ENCODE measurements at places on chromosomes 1 and 21.

DNA sequence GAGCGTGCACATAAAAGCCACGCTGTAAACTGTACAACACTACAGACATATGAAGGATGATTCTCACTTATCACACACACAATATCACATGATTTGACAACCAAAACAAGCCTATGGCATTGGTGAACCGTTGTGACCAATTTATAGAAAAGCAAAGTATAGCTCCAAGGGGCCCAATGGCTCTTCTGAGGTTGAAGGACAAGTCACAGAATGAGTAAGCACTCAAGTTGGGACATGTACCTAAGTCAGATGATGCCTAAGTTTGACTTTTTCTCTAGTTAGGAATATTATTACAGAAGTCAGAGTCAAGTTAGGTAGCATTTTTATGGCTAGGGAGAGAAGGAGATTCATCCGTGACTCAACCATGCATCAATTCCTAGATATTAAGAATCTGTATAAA, 45.7 kb downstream of the PLPP3 start:
- DNase-seq = no peak

DNA sequence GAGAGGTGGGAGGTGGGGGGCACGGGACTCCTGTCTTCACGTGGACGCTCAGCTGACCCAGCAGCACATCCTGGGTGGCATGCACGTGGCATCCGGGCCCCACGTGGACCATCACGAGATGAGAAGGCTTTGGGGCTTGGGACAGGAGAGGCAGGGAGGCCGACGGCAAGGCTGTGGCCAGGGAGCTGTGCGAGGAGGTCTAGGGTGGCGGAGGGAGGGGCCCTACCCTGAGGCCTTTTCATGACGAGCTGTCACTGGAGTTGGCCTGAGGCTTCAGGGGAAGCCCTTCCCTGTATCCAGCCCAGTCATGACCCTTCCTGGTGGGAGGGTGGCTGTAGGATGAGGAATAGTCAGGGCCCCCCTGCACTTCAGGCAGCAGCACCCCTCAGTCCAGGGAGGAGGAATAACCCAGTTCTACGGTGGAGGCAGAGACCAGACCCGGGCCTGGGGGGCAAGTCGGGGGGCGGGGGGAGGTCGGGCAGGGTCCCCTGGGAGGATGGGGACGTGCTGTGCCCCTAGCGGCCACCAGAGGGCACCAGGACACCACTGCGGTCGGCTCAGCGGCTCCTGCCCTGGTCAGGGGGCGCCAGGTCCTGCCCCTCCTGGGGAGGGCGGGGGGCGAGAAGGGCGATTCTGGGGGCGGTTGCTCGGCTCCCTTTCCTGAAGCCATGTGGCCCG, 2.0 kb upstream of the PERM1 start:
- no peak for DNase-seq

DNA sequence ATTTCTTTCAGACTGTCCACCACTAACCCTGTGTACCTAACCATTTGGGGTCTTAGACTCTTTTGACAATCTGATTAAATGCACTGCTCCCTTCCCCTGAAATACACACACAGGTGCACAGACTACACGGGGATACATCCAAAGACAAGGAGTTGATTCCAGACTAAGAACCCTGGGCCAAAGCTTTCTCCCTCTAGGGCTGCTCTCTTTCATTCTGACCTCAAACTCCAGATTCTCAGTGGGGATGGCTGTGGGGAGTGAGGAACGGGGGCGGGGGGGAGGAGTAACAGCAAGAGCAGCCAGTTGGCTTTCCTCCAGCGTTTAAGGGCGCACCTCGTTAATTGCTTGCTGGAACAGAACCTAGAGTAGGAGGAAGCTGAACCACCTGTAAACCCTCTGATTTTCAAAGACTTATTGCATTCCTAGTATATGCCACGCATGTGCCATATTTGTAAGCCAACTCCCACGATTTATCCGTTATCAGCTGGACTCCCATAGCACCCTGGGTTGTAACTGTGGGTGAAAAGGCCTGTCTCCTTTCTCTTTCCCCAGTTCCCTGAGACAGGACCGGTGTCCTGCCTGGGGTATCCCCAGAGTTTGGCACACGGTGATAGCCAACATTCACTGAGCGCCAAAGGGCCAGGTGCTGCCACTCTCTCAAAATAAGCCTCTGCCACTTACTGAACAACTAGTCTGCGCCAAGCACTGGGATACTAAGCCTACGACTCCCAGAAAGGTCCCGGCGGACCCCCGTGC, 920 bp downstream of the MTHFR start:
- peak; percentile 45 for DNase-seq

DNA sequence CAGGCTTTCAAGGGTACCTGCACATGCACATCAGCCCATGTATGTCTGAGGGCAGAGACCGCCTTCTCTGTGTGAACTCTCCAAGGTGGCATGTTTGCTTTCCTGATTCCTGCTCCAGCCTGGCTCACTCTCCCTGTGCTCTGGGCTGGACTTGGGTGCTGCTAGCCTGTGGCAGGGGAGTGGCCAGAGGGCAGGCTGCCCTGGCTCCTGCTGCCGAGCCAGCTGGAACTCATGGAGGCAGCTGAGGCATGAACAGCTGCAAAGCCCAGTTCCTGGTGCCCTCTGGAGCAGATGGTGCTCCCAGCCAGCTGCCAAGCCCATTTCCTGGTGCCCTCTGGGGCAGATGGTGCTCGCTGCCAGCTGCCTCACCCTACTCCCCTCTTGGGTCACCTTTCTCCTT, 7.6 kb downstream of the UBL4B start:
- DNase-seq = no peak

DNA sequence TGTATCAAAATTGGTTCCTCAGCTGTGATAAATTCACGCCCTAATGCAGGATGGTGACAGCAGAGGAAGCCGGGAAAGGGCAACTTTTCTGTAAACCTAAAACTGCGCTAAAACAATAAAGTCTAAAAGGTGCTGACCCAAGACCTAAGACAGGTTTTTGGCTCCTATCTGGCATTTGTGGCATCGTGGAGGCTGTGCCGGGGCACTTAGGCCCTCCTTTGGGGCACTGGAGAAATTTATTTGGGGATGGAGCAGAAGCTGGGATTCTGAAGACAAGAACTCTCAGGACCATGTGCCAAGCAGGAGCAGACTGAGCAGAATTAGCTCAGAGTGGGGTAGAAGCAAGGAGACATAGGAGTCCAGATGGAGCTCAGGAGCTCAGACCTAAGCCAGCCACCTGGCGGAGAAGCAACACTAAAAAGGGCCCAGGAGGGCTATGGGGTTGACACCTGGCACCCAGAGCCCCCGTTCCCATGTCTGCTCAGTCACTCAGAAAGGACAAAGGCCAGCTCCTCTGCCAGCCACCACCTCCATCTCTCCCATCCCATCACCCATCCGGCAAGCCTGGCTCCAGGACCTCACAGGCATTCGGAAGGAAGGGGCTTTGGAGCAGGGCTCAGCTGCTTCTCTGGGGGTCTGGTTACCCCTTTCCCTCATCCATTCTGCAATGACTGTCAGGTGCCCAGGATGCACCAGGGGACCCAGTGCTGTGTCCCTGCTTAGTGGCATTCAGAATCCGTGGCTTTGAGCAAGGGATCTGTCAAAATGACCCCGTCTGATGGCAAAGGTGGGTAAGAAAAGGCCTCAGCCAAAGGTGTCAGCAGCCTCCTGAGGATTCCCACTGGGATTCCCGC, 347.7 kb downstream of the NPHP4 start:
- DNase-seq = no peak

DNA sequence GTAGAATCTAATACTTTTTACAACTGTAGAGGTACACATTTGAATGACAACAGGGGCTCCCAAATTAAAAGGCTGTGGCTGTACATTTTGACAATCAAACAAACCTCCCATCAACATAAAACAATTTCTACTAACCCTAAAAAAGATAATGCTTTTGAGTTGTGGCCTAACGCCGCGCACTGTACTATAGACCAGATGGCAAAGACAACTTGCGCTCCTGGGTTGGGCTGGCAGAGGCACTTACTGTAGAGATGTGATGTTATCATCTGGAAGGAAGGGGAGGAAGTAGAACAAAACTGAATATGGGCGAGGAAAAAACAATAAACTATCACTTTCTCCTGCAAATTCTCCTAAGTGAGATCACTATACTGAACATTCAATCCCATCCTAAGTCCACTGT, 26.1 kb downstream of the SPRTN start:
- DNase-seq = no peak

Measured in NCI-H1436 treated with DMSO at 0.1 percent for 48 hours (cell line).